Endothelial cell (in vitro differentiated cells): ENCODE measurements at places on chromosomes 6 and 20.
A peak's percentile ranks its signal among the peaks of the same experiment; 100 is the strongest.

- no peak for DNase-seq
Observed at GRCh38 chr6:144395826-144396225, 110.7 kb downstream of the UTRN start.

DNA sequence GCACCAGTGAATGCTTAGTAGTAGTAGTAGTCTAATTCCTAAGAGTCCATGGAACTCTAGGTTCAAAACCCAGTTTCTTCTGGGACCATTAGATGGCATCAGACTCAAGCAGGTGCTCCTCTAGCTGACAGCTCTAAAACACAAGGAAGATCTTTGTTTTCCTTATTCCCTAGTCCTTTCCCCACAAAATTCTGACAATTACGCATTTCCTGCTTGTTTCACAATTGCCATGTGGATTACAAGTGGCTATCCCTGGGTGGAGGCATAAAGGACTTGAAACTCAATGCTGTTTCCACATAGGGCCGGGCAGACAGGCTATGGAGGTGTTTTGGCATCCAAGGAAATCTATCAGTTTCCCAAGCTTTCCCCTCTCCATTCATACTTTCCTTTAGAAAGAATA, 9.2 kb upstream of the HLA-DOB start:
- no peak for DNase-seq

DNA sequence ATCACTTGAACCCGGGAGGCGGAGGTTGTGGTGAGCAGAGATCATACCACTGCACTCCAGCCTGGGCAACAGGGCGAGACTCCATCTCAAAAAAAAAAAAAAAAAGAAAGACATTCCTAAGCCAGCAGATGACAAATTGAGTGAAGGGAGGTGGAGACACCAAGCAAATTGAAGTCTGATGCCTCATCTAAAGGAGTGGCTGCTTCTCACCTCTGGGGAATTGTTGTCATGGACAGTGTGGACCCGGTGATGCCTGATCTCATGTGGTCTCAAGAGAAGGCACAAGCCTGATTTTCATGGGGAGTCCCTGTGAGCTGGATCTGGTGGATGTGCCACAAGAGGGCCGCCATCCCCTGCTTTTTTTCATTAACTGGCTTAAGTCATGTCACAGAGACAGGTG, 272.0 kb downstream of the ZNF217 start:
- no peak for DNase-seq

GRCh38 chr6:38813041-38813823, 98.1 kb downstream of the DNAH8 start:
- DNase-seq: no peak

DNA sequence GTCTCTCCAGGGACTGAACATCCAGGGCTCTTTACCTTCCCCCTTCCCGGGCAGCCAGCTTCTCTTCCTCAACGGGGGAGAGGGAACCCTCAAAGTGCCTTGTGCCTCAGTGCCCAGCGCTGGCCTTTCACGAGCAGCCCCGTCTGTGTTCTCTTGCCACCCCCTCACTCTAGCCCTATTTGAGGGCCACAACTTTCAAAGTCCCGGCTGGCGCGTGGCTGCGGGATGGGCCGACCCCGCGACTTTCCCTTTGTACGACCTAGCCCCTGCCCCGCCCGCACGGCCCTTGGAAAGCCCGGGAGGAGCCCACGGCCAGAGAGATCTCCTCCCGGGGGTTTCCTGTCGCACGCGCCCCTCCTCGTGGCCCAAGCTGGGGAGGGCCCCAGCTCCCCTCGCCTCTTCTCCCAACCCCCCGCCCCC, 559 bp downstream of the SCRT2 start:
- DNase-seq: no peak

GRCh38 chr20:47765271-47765670, 20.0 kb downstream of the SULF2 start:
- DNase-seq: no peak

GRCh38 chr6:45278367-45278766, 49.8 kb upstream of the RUNX2 start:
- DNase-seq: no peak

DNA sequence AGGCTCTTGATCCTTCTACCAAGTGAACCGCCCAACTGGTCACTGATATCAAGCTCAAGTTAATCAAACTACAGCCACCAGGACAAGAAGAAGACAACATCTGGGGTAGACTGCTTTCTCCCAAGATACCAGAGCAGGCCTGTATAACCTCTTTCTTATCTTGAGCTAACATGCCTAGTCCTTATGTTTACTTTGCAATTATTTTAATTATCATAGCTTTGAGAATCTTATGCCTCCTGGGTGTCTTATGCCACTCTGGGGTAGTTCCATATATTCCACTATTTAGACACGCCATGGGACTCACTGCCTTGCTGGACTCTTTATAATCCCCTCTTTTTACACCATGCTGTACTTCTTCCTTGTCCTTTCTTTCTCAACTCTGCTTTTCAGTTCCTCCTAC, 41.5 kb upstream of the ECI2 start:
- DNase-seq: no peak

- DNase-seq: no peak
Observed at GRCh38 chr20:62955519-62956386, 3.2 kb downstream of the SLC17A9 start.

GRCh38 chr6:15626160-15626559, 36.7 kb downstream of the DTNBP1 start:
- no peak for DNase-seq

DNA sequence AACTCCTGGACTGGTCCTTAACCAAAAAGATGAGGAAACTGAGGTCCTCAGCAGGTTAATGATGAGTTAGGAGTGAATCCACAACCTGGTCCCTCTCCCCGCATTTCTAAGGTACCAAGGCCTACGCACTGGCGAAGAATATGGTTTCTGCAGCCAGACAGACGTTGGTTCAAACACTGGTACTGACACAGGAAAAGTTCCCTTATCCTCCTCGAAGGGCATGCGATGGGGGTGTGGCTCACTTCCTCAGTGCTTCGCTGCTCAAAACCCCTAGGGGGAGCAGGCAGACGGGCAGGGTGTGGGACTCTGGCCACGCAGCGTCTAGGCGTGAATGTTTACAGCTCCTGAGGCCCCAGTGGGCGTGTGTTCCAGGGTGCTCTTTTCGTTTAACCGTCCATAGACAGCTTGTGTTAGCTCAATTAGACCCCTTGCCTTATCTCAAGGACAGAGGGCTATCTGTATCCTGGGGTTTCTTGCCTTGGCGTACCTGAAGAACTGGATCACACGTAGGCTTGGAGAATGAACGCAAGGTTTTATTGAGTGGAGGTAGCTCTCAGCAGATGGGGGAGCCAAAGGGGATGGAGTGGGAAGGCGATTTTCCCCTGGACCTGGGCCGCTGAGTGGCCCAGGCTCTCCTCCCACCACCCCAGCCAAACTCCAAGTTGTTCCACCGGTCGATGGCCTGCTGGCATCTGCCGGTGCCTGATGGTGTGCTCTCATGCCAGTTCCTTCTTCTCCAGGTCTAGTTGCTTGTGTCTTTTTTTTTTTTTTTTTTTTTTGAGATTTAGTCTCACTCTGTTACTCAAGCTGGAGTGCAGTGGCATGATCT, 31.8 kb upstream of the PTPN1 start:
- DNase-seq: peak; percentile 71

DNA sequence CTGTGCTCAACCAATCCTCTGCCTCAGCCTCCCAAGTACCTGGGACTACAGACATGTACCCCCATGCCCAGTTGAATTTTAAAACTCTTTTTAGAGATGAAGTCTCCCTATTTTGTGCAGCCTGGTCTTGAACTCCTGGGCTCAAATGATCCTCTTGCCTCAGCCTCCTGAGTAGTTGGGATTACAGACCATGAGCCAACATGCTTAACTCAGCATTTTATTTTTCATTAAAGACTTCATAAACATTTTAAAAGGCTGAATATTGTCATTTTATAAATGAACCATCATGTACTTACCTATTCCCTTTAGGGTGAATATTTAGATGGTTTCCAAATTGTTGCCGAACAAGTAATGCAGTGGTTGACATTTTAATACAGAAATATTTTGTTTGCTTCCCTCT, 16.5 kb upstream of the IFNGR1 start:
- no peak for DNase-seq

GRCh38 chr6:157761331-157761921, 61.6 kb upstream of the SNX9 start:
- DNase-seq: no peak

DNA sequence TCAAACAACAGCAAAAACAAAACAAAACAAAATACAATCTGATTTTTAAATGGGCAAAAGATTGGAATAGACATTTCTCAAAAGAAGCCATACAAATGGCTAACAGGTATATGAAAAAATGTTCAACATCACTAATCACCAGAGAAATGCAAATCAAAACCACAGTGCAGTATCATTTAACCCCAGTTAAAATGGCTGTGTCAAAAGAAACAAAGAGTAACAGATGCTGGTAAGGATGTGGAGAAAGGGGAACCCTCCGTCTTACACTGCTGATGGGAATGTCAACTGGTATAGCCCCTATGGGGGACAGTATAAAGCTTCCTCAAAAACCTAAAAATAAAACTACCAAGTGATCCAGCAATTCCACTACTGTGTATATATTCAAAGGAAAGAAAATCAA, 10.9 kb upstream of the NELFCD start:
- no peak for DNase-seq

- DNase-seq: no peak
Observed at GRCh38 chr6:140486450-140487361, 1112.3 kb upstream of the CITED2 start.

GRCh38 chr6:138289739-138290138, 71.4 kb upstream of the PBOV1 start:
- peak; percentile 38 for DNase-seq

- no peak for DNase-seq
Observed at GRCh38 chr6:166293731-166294584, 14.2 kb downstream of the PRR18 start.

DNA sequence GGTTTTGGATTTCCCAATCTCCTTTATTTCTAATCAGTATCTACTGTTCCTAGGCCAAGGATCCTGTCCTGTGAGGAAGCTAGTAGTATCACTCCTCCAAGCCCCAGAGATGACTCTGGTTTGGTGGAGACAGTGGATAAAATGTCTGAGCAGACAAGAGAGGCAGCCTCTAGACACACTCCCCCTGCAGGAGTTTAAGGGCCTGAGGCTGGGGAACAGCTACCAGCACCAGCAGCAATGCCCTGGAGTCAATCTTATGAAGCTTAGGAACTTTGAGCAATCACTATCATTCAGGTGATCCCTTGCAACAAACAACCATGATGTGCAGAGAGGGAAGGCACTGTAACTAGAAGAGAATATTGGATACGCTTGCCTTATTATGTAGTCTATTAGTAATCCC, 384.7 kb upstream of the ID4 start:
- no peak for DNase-seq

GRCh38 chr6:106724848-106725247, 95.5 kb downstream of the QRSL1 start:
- DNase-seq: no peak

DNA sequence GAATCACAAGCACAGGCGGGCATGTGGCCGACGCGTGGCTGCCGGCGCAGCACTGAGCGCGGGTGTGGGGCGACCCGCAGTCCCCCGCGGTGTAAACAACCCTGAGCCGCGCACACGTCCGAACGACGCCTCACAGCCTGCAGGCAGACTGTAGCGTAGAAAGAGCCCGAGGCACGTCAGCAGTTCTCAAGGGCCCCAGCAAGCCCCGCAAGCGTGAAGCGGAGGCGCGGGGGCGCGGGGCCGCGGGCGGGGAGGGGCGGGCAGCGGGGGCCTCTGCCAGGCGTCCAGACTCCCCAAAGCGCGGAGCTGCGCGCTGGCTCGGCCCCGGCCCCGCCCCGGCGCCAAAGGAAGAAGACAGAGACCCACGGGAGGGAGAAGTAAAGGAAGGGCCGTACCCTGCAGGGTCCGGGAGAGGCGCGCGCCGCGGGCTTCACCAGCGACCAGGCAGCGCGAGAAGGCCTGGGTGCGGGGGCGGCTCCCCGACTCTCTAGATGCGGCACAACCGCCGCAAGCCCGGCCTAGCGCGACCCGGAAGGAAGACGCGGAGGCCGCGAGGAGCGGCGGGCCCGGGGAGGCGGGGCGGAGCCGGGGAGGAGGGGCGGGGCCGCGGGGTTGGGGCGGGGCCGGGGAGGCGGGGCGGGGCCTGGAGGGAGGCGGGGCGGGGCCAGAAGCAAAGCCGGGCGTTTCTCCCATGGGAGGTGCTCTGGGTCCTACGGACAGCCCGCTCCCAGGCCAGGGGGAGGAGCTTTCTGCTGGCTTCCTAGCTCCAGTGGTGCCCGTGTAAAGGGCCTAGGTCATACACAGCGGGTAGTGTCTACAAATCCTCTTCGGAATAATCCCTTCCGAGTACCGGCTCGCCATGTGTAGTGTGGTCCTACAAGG, at the start of gene FBXL4:
TSS of gene FBXL4 (minus strand) at position 536 of the 882 bp plus-strand sequence. CDS start 20,958 bp downstream, outside the sequence.
- DNase-seq: peak; percentile 70

DNA sequence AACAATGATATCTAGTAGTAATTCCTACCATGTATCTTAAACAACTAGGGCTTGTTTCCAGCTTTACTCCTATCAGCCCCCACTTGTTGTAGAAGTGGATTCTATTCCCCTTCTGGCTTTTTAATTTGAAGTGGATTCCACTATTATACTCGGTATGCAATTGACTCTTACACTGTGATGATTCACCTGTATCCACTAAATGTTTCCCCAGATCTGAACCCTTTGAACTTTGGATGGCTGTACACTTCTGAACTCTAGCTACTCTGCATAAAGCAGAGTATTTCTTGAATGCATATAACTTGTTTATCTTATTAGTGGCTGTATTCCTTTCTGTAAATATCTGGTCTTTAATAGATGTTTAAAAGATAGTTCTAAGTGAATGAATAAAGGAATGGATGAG, 538.4 kb upstream of the NRSN1 start:
- DNase-seq: no peak

GRCh38 chr6:35044761-35045421, 96.2 kb downstream of the TCP11 start:
- DNase-seq: no peak

GRCh38 chr6:44444853-44445252, 57.3 kb downstream of the CDC5L start:
- no peak for DNase-seq

DNA sequence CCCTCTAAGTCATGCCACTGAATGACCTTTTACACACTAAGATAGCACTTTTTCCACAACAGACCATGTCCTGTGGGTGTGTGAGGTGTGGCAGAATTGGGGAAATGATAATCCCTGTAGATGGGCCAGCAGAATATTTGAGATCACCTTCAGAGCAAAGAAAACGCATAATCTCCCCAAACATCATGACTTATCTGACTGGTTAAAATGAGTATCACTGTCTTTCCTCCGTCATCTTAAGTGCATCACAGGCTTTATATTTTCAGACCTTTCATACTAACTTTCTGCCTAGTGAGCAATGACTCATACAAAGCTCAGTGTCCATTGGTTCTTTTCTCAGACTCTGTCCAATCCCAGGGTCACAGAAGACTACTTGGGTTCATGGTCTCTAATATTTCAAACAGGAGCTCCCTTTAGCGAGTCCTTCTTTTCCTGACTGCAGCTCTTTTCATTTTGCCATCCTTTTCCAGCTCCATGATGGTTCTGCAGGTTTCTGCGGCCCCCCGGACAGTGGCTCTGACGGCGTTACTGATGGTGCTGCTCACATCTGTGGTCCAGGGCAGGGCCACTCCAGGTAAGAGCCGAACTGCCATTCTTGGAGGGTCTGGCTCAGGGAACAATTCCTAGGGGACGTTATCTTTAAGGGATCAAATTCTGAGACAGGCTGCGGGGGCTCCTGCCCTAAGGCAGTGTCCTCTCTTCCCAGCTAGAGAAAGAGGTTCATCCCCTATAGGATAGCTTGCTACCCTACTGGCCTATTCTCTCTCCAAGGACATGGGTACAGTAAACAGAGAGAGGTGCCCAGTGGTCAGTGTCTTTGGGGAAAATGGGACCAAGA, at the start of gene HLA-DPB1:
TSS of gene HLA-DPB1 (plus strand) at position 423 of the 838 bp plus-strand sequence. CDS start at position 475, 52 bp downstream.
- no peak for DNase-seq
